ENCODE measurements at places on chromosomes 6 and 20.

DNA sequence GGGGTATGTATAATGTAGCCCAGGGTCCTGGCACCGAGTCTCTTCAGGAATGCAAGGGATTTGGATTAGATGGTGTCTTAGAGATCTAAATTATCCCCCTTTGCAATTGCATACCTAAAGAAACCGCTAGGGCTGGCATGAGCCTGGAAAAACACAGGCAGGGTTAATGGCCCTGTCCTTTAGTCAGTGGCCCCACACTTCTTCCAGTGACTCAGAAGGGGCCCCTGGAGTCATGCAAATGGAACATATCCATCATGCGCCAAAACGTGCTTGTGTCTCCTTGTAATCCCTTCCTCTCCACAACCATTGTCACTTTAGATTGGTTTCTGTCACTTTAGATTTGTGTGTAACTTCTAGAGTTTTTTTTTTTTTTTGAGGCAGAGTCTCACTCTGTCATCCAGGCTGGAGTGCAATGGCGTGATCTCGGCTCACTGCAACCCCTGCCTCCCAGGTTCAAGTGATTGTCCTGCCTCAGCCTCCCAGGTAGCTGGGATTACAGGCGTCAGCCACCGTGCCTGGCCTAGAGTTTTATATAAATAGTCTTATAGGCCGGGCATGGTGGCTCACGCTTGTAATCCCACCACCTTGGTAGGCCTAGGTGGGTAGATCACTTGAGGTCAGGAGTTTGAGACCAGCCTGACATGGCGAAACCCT, 8.7 kb upstream of the MYBL2 start:
- no peak for DNase-seq

DNA sequence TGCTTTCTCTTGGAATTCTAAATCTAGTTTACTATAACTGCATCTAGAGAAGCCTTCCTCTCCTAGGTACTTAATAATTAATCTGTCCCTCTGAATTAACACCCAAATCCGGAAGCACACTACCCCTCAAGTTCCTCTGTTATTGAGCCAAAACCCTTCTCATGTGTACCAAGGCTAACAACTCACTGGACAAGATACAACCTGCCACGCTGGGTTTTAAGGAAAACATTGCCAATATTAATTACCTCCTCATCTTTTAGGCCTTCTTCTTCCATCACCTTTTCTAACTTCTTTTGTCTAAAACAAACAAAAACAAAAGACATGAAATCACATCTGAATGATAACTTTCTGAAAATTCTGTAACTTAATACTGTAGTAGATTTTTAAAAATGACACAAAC, 21.9 kb downstream of the STK38 start:
- DNase-seq, result no peak

DNA sequence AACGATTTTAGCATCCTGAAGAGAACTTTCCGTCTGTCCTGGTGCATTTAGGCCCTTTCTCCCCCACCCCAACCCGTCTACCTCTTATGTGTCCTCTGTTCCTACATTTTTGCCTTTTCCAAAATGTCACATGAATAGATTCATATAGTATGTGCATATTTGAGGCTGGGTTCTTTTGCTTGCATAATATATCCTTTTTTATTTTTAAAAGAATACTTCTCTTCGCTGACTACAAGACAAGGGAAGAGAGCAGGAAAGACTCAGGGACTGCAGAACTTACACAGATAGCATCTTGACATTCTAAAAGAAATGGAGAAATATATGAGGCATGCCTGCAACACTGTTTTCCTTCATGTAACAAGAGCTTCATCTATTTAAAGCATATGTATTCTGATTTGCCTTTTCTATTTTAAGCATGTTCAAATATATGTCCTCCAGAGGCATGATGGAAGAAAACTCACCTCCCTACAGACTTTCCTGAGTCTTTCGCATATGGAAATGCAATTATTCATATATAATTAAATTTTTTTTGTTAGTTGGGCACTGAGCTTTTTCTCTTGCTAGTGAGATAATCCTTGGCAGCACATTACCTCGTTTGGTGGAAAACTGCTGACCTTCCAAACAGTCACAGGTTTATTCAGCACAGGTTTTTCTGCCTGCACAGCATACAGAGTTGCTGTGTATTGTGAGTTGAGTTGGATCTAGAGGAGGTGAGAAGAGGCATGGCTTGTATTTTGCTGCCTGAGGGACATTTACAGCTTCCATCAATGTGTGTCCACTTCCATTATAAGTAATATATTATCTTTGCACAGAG, 170.0 kb downstream of the AKAP7 start:
- DNase-seq, result no peak

DNA sequence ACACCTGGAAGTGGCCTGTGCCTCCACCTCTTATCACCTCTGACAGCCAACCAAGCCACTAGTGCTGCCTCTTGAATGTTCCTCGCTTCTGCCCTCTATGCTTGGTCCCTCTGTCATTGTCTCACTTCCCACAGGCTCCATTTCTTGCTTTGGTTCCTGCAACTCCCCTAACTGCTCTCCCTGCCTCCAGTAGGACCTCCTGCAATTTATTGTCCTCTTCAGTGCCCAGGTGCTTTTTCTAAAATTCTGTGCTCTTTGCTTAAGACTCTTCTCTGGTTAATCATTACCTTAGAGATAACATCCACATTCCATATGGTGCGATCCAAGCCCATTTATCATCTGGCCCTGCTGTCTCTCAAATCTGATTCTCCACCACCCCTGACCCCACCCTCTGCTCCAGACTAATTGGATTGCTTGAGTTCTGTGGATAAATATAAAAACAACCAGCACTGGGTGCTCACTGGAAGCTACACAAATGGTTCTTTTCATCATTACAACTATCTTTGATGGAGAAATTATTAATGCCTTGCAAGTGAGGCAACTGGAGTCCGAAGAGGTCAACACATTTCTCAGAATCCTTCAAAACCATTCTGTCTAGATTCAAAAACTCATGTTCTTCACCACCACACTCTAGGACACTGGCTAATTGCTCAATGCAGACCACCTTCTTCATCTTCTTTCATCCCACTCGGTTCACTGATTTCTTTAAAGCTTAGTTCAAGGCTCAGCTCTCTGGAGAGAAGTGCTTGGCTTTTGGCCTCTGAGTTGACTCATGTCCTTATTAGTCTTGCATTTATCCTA, 47.2 kb downstream of the FOXA2 start:
- no peak for DNase-seq

DNA sequence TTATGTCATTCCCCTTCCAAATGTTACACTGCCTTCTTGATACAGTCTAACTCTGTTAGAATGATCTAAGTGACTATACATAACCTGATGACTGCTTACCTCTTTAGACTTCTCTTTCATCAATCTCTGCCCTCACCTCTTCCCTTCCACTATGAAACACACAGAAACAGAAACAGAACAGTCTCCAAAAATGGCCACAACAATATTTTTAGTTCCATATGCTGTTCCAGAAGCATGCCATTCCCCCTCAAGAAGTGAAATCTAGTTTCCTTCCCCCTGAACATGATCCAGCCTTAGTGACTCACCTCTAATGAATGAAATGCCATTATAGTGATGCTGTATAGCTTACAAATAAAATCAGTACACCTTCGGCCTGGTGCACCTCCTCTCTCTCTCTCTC, 229.3 kb upstream of the TENT5A start:
- no peak for DNase-seq

DNA sequence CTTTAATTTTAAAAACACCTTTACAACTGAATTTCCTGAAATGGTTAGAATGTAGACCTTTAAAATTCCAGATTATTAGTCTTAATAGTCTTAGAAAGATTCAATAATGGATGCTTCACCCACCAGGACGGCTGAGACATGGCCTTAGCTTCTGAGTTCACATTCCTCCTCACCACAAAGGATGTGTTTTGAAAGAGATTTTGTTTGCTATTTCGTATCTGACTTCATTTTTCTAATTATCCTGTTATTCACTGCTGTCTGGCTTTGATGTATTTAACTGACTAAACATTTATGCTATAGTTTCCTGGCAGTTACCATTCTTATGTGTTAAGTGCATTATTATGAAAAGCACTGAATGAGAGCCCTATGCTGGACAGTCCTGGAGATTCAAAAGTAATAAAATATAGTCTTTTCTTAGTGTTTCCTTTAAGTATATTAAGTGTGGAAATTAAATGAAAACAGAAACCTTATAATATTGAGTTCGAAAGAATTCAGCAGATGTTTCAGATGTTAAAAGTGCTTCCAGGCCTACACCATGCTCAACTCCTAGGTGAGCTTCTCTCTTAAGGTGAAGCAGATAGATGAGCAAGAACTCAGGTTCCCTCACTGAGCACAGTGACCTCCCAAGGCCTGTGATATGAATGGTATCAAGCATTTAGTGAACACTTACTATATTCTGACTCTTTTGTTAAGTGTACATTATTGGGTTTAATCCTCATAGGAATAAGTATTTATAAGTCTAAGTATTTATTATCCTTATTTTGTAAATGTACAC, 40.3 kb downstream of the MAP3K4 start:
- DNase-seq, result no peak

GRCh38 chr6:170011204-170012036, 260.0 kb downstream of the ERMARD start:
- no peak for DNase-seq

DNA sequence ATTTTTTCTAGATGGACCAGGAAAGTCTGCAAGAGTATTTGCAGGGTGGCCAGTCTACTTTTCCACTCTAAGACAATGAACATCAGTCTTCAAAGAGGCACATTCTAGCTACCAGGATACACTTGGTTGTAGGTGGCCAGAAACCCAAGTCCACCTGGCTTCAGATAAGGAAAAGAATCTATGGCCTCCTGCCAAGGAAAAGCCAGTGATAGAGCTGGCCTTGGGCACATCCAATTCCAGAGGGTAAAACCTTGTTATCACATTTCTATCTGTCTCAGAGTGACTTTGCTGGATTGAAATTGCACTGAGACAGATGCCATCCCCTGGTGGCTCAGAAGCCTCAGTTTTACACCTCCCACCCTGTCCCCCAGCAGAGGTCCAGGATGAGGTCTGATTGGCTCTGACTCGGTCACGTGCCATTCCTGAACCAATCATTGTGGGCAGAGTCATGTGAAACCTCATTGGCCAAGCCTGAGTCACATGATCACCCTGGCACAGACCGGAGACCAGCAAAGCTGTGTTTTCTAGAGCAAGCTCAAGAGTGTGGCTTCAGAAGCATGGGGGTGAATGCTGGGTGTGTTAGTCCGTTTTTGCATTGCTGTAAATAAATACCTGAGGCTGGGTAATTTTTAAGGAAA, 497.4 kb upstream of the SULF2 start:
- DNase-seq, result no peak

- no peak for DNase-seq
Measured at GRCh38 chr6:106113256-106113959, 27.3 kb downstream of the PRDM1 start.

DNA sequence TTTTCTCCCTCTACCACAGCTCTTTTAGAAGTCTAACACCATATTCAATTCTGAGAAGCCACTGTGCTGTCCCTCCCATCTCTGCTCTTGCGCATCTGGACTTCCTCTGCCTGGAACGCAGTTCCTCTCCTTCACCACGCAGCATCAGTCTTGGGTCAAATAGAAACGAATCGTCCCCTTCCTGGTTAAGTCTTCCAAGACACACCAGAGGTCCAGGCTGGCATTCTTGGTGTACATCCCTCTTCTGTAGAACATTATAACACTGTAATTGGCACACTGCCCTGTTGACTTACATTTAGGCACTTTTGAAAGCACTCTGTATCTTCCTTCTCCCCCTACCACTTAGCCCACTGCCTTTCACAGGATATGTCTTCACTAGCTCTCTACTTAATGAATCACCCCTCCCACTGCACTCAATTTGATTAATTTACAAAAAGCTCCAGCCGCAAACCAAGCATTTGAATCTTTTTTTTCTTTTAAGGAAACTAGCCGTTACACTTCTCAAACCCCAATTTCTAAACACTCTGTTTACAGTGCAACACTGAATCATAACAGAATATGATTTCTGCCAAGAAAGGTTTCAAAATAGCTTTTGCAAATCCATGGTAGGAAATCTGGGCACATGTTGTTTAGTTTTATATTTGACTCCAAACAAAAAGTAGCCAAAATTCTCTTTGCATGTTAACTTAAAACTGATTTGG, 140.8 kb upstream of the CARMIL1 start:
- DNase-seq, result peak; percentile 56

DNA sequence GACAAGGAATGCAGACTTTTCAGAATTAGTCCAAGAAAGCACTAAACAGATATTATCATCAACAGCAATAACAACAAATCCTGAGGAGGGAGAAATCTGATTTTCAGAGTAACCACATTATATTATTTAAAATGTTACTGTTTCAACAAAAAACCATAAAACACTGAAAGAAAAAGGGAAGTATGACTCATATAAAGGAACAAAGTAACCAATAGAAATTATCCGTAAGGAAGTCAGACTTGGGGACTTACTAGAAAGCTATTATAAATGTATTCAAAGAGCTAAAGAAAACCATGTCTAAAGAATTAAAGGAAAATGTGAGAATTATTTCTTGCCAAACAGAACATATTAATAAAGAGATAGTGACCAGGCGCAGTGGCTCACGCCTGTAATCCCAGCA, 98.1 kb downstream of the MYLK4 start:
- DNase-seq, result no peak

DNA sequence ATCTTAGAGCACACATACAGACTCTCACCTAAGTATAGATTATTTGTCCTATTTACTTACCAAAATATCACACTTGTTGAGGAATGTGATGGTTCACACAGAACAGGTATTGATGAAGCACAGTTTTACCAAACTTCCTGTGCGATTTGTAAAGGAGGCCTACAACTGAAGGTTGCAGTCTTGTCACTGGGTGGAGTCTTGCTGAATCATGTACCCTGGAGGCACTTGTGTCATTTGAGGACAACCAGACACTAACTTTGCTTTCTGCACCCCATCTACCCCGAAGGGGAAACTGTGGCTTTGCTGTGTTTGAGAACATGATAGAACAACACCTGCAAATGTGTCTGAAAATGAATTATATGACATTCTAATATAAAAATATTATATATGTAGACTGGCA, 32.4 kb upstream of the HINT3 start:
- DNase-seq, result no peak

GRCh38 chr6:106974336-106974998, at the start of gene CD24:
Gene CD24 (minus strand): TSS chr6:106974729. CDS start chr6:106974646, 83 bp downstream.
- DNase-seq, result no peak

GRCh38 chr20:31924561-31924960, 27.3 kb downstream of the PDRG1 start:
- DNase-seq, result no peak

DNA sequence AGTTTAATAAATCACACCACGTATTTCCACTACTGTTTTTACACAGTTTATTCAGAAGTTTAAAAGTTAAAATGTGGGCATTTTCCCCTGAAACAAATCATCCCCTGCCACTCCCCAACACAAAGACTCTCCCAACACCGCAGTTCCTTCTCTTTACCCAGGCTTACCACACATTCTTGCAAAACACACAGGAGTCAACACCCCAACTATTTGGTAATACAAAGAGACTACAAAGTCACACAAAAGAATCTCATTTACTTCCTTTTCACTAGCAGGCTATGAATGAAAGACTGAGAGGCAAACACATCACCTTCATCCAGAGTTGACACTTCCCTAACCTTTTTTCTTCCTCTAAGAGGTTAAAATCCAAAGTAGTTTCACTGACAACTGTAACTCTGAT, 51.1 kb downstream of the KCTD20 start:
- no peak for DNase-seq

All from activated gamma-delta T cell treated with Interleukin-2 at 50 U/mL for 16 hours (primary cell).